Lung (tissue), 17 donors: ENCODE measurements at places on chromosomes 2 and 18.

DNA sequence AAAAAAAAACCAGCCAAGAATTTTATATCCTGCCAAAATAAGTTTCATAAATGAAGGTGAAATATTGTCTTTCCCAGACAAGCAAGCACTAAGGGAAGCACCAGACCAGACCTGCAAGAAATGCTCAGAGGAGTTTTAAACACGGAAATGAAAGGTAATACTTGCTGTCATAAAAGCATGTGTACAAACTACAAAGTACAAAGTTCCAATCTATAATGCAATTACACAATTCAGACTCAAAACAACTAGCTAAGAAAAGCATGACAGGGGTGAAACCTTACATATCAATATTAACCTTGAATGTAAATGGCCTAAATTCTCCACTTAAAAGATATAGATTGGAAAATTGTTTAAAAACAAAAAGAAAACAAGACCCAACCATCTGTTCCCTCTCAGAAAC is 45.0 kb upstream of the ASXL3 start:
- DNase-seq: no peak

- DNase-seq: no peak
Observed at GRCh38 chr18:28065031-28065792, 111.7 kb downstream of the CDH2 start.

- no peak for DNase-seq
Observed at GRCh38 chr2:172135446-172135845, 32.7 kb upstream of the DLX2 start.

DNA sequence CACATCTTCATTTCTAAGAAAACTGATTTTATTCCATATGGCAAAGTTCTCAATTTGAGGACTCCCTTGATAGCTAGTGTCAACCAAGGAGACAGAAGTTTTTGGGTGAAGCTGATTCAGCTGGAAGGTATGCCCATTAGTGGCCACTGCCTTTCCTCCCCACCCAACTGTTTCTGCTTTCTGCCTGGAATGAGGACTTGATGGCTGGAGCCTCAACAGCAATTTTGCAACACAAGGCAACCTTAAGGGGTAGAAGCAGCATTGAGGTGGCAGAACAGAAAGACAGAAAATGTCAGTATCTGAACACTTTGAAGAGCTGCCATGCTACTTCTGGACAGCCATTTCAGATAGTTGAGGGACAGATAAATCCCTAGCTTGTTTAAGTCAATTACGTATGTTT is 47.0 kb downstream of the INHBB start:
- DNase-seq: no peak

DNA sequence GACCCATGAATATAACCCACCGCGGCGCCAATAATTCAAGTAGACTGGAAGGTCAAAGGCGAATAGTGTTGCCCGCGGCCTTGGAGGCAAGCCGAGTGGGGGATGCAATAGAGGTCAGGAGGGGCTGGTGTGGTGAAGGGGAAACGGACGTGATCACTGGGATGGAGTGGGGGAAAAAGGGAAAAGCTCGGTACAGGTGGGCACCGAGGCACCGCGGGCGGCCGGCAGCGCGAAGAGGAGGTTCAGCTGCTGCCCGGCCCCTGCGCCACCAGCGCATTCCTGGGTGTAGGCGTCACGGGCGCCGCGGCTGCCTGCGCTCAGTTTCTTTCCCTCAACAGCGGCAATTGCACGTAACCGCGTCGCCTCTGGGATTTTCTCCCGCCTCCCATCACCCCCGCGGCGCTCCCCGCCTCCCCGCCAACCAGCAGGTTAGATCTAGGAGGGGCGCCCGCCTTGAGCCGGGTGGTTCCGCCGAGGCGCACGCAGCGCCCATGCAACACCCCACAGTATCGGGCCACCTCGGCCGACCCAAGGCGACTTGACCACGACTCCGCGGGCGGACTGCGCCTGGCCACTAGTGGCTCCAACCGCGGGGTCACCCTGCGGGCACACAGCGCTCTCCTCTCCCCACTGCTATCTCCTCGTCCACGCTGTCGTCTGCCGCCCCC is 1.5 kb downstream of the RND3 start:
- DNase-seq: peak; percentile 73

DNA sequence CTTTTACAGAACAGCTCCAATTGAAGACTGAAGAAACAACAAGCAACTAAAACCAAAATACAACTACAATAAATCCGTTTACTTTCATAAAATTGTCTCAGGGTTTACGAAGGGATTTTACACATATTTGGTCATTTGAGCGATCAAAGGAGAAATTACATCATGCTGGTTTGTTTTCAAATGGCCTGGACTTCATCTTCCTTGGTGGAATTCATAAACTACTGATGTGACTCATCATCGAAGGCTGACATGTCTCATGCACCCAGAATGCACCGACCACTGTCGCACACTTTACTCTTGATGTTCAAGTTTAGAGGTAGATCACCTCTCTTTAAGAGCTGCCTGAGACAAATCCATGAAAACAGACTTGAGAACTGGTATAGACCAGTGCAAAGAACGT is 25.6 kb upstream of the PMAIP1 start:
- no peak for DNase-seq

DNA sequence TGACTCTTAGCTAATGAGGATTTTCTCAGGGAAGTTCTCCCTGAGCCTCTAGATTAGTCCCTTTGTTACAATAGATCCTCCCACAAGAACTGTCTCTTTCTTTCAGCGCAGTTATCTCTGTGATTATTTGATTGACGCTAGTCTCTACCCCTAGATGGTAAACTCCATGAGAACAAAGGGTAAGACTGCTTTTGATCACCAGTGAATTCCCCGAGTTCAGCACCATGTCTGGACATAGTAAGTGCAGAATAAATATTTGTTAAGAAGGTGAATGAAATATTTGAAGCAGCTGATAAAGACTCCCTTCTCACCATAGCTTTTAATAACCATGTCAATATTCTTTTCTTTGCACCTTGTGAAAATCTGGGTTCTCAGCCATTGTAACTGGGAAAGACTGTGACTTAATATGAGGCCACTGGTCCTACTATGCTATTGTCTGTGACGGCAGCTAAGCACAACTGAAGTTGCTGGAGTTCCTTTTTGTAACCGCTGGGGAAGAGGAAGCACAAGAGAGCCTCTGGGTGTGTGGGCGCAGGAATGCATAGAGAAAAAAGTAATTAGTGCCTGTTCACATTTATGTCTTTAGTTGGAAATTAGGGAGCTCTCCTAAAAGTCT is 214.7 kb downstream of the TGIF1 start:
- DNase-seq: no peak

DNA sequence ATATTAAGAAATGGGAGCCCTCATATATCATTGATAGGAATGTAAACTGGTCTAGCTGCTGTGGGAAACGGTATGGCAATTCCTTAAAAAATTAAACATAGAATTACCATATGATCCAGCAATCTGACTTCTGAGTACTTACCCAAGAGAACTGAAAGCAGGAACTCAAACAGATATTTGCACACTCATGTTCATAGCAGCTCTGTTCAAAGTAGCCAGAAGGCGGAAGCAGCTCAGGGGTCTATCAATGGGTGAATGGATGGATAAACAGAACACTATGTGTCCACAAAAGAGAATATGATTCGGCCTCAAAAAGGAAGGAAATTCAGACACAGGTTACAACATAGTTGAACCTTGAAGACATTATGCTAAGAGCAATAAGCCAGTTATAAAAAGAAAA is 135.7 kb upstream of the NDUFV2 start:
- no peak for DNase-seq

GRCh38 chr18:37397814-37398213 is 167.8 kb downstream of the CELF4 start:
- DNase-seq: no peak

DNA sequence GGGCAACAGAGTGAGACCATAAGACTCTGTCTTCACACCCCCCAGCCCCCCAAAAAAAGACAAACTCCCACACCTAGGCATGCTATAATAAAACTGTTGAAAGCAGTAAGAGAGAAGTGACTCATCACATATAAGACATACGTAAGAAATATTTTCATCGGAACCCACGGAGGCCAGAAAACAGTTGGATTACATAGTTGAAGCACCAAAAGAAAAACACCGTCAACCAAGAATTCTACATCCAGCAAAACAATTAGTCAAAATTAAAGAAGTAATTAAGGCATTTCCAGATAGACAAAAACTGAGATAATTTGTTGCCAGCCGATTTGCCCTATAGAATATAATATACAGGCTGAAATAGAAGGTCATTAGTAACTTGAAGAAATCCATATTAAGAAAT is 128.7 kb downstream of the VAPA start:
- no peak for DNase-seq

GRCh38 chr2:227608561-227609338 is 5.9 kb downstream of the SCYGR3 start:
- DNase-seq: peak; percentile 21

DNA sequence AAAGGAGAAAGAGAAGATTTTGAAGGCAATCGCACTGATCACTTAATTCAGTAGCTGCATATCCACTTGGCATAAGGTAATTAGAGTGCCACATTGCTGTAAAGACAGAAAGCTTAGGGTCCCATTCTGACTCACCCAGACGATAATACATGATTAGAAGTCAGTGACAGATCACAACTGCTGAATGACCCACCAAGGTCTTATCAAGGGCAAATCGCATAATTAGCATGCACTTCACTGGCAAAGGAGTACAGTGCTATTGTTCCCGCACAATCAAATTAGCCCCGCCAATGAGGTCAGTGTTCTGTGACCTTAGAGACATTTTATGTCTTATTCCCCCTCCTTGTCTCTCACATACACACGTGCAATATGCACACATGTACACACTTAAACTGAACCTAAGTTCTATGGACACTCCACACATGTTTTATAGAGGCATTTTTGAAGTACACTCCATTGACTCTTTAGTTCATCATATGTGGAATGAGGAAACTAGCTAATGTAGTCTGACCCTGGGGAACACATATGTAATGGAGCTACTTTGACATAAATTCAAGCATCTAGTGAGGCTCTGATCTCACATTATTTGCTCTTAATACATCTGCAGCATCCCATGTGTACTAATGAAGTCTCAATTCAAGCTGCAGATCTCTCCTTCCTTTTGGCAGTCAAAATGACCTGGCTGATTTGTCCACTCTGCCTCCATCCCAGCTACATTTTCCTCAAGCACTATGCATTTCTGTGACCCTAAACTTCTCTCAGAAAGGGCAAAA is 673.8 kb upstream of the FANCL start:
- DNase-seq: no peak

DNA sequence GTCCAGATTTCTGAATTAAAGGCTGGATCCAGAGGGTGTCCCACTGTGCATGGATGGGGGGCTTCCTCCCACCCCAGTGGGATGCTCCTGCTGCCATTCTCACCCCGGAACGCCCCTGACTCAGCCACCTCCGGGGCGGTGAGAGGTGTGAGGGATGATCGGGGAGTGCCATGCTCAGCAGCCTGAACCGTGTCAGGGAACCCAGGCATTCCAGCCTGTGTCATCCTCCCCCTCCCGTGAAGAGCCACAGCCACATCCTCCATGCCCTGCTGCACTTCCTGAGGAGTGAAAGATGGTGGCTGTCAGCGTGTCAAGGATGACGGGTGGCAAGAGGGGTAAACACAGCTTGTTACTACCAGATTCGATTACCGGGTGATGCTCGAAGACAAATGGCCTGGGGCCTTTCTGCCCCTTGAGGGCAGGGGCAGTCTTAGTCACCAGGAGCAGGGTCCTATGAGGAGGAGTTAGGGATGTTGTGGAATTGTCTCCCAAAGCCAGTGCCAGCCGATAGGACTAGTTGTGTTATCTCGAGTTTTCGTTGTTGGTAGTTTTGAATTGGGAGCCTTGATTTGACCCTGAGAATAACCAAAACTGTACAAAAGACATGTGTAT is 80.8 kb downstream of the TCF7L1 start:
- no peak for DNase-seq

DNA sequence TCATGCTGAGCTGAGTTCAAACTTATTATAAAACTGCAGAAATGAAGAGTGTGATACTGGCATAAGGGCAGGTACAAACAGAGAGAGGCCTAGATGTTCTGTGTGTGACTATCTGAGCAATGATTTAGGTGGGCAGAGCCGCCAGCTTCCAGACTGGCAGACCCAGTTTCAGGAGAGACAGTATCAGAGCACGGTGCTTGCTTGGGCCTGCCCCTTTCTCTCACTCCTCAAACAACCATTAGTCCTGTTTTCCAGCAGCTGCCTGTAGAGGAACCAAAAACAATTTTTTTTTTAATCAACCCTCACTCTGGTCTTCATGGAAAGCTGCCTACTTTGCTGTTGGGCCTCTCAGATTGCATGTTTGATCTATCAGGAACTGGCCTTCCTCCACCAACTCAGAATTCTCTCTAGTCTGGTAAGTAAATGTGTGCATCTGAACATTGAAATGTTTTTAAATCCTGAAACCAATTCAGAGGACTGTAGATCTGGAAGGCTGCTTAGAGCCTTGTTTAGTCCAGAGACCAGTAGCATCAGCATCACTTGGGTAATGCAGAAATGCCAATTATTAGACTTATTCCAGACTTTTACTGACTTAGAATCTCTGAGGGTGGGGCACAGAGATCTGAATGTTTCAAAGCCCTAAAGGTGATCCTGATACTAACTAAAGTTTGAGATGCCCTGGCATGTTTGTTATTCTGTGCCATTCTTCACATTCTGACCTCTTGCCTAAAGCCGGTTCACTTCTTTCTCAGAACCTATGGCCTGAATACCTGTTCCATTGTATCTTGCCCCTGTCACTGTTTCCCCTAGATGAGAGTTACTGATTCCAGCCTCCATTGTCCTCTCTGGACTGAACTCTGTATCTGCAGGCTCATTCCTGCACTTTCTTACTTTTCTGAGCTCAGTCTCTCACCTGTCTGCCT is 24.8 kb upstream of the CRIM1 start:
- DNase-seq: no peak

GRCh38 chr2:196365923-196366322 is 194.5 kb upstream of the STK17B start:
- no peak for DNase-seq

DNA sequence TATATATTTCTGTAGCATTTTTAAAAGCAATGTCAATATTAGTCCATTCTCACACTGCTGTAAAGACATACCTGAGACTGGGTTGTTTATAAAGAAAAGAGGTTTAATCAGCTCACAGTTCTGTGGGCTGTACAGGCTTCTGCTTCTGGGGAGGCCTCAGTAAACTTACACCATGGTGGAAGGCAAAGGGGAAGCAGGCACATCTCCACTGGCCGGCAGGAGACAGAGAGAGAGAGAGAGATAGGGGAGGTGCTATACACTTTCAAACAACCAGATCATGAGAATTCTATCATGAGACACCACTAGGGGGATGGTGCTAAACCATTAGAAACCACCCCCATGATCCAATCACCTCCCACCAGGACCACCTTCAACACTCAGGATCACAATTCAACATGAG is 43.1 kb downstream of the CHMP3 start:
- DNase-seq: no peak

GRCh38 chr2:104793966-104794365 is 59.9 kb upstream of the POU3F3 start:
- DNase-seq: no peak
